ENCODE measurements at places on chromosomes 12 and 14. TPM values are rescaled to one million over a fixed set of nuclear protein-coding genes. Genes with fewer than 3 reads are reported as not detected.

The TMTC2 gene
- polyA plus RNA-seq = 1.1 TPM

The KRT6A gene
- not detected for polyA plus RNA-seq

The ACSM4 gene
- polyA plus RNA-seq = not detected

GRCh38 chr12:106729611-106730010 is 44.9 kb upstream of the RIC8B start:
- no peak overlapping the region for H3K27ac ChIP-seq
- no peaks in the 10 kb centered on the region for H3K4me1 ChIP-seq
- no peak overlapping the region for H3K4me3 ChIP-seq

DNA sequence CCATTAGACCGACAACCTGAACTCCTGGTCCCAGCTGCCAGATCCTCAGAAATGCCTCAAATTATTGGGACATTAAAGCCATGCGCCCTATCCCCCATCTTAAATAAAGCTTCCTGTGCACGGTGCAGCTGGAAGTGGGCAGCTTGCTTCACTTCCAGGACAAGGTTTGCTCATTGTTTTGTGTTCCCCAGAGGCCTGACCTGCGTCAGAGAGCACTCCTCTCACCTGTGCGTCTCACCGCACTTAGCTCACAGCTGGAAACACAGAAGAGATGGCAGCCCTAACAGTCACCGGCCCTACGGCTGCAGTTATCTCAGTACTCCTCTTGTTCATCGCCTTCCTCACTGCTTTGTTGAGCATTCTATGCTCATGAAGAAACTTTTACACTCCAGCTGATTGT is 135.5 kb downstream of the ANO2 start:
- DNase-seq = no peak
- H3K4me1 ChIP-seq = no peaks in the 10 kb centered on the region
- no peaks in the 10 kb centered on the region for H3K27me3 ChIP-seq

GRCh38 chr14:81400202-81400678 is at the start of gene STON2:
TSS of gene STON2 (minus strand) at chr14:81400324. CDS start at chr14:81398382, 1,942 bp downstream.
- H3K4me1 ChIP-seq = no peaks in the 10 kb centered on the region
- no peaks in the 10 kb centered on the region for H3K27me3 ChIP-seq
- H3K4me3 ChIP-seq = no peak within 1 kb of the TSS
- H3K27ac ChIP-seq = no peak within 1 kb of the TSS
- no peaks in the 10 kb centered on the region for H3K36me3 ChIP-seq

GRCh38 chr14:31395572-31396205 is 24.7 kb downstream of the HEATR5A start:
- H3K27ac ChIP-seq = no peak overlapping the region
- H3K4me3 ChIP-seq = no peak overlapping the region
- DNase-seq = no peak
- H3K4me1 ChIP-seq = no peaks in the 10 kb centered on the region
- peaks cover 97% of the 10 kb centered on the region for H3K36me3 ChIP-seq

DNA sequence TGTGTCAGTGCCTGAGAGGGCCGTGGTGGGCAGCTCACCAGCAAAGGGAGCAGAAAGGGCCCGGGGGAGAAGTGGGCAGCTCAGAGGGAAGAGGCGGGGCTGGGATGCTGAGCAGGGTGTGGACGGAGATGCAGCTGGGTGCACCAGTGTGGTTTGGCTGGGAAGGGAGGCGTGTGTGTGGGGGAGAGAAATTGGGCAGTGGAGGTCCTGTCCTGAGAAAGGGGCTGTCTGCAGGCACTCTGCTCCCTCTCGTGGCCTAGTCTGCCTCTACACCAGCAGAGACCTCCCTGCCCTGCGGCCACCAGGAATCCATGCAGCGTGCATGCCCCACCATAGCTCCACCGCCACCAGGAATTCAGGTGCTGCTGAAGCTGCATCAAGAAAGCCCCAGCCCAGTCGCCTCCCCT is 6.4 kb downstream of the TMEM121 start:
- H3K27me3 ChIP-seq = peaks cover 26% of the 10 kb centered on the region
- no peak overlapping the region for H3K4me3 ChIP-seq
- no peaks in the 10 kb centered on the region for H3K36me3 ChIP-seq
- no peak overlapping the region for H3K27ac ChIP-seq
- H3K4me1 ChIP-seq = peaks cover 6% of the 10 kb centered on the region

GRCh38 chr14:56996721-56997399 is 186.6 kb upstream of the OTX2 start:
- H3K4me3 ChIP-seq = no peak overlapping the region
- no peak overlapping the region for H3K27ac ChIP-seq
- no peaks in the 10 kb centered on the region for H3K36me3 ChIP-seq
- H3K4me1 ChIP-seq = no peaks in the 10 kb centered on the region

- H3K36me3 ChIP-seq = no peaks in the 10 kb centered on the region
- no peaks in the 10 kb centered on the region for H3K27me3 ChIP-seq
- no peaks in the 10 kb centered on the region for H3K4me1 ChIP-seq
- DNase-seq = no peak
These were observed 234.3 kb upstream of the DIO2 start for GRCh38 chr14:80445605-80446004.

GRCh38 chr12:101761350-101761749 is 22.1 kb upstream of the SYCP3 start:
- no peaks in the 10 kb centered on the region for H3K27me3 ChIP-seq
- no peak for DNase-seq
- H3K4me3 ChIP-seq = no peak overlapping the region
- no peak overlapping the region for H3K27ac ChIP-seq
- peaks cover 52% of the 10 kb centered on the region for H3K36me3 ChIP-seq

Data from heart left ventricle (tissue), 16 donors.